ENCODE measurements at places on chromosomes 16 and 17.

DNA sequence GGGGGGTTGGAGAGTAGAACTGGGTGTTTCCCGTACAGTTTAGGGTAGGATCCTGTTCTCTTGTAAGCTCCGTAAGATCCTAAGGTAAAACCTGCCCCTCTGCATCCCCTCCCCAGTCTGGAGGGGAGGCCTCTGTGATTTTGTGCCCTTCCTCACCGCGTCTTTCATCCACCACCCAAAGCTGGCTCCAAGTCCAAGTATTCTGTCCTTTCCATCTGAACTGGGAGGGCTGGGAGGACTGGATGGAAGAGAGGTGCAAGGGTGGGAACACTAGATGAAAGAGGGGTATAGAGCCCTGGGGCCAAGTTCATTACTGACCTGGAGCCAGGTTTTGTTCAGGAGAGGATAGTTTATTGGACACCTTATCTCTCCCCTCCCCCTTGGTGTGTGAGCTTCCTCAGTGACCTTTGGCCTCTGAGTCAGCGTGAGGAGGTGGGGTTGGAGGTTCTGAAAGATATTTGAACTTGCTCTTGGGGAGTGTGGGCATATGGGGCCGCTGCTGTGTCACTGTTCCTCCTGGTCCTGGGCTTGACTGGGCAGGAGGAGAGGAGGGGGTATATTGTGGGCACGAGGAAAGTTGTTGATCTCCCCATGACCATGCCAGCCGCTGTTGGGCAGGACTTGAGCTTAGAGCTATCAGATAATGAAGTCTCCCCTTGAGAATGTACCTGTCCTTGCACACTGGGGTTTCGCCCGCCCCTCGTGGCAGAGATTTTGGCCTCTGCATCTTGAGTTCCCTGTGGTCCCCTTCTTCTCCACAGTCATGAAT lies 1.6 kb downstream of the LASP1 start:
- DNase-seq, result peak; percentile 87

- no peak for DNase-seq
These were observed 87.1 kb downstream of the AIPL1 start for GRCh38 chr17:6347776-6348175.

DNA sequence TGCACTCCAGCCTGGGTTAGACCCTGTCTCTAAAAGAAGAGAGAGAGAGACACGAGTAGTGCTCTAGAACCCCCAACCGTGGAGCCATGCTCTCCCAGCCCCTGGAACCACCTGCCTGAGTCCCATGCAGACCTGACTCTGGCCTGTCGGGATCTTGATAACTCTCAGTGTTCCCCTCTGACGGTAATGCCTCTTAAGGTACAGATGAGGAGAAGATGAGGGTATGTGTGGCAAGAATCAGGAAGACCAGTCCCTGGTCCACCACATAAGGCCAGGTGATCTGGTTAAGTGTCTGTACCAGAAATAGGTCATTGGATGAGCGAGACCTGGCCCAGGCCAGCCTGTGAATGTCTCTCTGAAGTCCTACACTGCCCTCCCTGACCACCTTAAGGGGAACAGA lies 18.4 kb downstream of the OSBPL7 start:
- DNase-seq, result no peak

- no peak for DNase-seq
These were observed 603 bp upstream of the MRTFB start for GRCh38 chr16:14070555-14070876.

- no peak for DNase-seq
These were observed 714 bp downstream of the ACSF3 start for GRCh38 chr16:89094252-89094879.

GRCh38 chr16:53220585-53220984 lies 165.8 kb downstream of the CHD9 start:
- DNase-seq, result no peak

DNA sequence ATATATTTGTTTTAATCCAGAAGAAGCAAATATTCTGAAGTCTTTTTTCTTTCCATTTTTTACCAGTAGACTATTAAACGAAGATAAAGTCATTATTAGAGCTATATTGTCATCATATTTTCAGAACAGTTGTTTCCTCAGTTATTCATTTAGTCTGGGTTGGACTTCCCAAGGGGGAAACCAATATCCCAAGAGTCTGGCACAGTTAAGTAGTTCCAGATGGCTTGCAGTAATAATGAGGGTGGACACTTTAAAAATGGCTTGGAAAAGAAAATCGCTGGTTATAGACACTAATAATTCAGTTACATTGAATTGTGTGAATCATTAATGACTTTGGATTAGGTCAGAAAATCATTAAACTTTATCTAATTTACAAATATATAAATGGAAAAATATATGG lies 3.9 kb downstream of the PPM1E start:
- no peak for DNase-seq

DNA sequence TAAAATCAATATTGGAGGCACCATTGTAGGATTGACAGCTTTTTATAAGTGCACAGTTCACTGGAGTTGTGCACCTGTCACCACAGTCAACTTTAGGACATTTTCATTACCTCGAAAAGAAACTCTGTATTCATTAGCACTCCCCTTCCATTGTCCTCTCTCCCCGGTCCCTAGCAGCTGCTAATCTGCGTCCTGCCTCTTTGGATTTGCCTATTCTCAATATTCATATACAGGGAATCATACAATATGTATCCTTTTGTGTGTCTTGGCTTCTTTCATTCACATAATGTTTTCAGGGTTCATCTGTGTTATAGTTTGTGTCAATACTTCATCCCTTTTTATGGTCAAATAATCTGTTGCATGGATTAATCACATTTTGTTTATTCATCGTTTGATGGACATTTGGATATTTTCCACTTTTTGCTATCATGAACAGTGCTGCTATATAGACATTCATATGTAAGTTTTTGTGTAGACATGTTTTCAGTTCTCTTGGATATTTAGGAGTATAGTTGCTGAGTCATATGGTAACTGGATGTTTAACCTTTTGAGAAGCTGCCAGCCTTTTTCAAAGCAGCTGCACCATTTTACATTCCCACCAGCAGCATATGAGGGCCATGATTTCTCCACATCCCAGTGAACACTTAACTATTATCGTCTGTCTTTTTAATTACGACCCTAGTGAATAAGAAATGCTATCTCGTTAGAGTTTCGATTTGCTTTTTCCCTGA lies 9.8 kb downstream of the DNAJA3 start:
- no peak for DNase-seq

- DNase-seq, result no peak
These were observed 9.8 kb downstream of the CLN3 start for GRCh38 chr16:28482026-28482425.

GRCh38 chr17:45687594-45687993 lies 96.5 kb upstream of the CRHR1 start:
- no peak for DNase-seq

- DNase-seq, result no peak
These were observed 3.7 kb upstream of the ZDHHC1 start for GRCh38 chr16:67419931-67420330.

- DNase-seq, result no peak
These were observed 5.4 kb downstream of the TPSD1 start for GRCh38 chr16:1261131-1261892.

DNA sequence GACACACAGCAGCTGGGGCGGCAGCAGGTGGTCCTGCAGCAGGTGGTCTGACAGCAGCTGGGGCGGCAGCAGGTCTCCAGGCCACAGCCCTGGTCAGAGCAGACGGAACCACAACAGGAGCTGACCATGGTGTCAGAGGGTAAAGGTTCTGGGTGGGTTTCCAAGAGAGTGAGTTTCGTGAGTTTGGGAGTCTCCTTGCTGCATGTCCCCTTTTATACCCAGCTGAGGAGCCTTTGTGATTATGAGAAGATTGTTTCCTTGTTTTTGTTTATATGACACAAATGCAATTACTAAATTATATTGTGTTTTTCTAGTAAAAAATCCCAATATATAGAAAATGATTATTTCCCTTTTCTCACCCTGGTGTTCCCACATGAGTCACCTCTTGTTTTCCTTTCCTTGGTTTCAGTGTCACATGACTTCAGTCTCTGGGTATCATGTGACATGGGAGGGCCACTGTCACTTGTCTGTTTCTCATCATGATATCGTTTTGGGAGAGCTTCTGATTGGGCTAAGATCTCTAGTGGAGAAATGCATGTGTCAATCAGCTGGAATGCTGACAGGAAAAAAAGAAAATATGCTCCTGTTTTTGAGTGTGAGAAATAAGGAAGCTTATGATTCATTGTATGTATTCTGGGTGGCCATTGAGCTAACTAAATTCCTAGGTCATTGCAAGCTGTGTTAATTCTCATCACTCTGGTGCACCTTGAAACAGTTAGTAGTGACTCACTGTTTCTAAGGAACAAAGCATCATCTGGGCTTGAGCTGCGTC lies at the start of gene KRTAP4-6:
TSS of gene KRTAP4-6 (minus strand) at position 185 of the 772 bp plus-strand sequence. CDS start at position 128, 57 bp downstream.
- DNase-seq, result no peak

- DNase-seq, result no peak
These were observed 98.5 kb downstream of the METRNL start for GRCh38 chr17:83177611-83178532.

- DNase-seq, result no peak
These were observed 41.1 kb upstream of the FAAP100 start for GRCh38 chr17:81593105-81593871.

DNA sequence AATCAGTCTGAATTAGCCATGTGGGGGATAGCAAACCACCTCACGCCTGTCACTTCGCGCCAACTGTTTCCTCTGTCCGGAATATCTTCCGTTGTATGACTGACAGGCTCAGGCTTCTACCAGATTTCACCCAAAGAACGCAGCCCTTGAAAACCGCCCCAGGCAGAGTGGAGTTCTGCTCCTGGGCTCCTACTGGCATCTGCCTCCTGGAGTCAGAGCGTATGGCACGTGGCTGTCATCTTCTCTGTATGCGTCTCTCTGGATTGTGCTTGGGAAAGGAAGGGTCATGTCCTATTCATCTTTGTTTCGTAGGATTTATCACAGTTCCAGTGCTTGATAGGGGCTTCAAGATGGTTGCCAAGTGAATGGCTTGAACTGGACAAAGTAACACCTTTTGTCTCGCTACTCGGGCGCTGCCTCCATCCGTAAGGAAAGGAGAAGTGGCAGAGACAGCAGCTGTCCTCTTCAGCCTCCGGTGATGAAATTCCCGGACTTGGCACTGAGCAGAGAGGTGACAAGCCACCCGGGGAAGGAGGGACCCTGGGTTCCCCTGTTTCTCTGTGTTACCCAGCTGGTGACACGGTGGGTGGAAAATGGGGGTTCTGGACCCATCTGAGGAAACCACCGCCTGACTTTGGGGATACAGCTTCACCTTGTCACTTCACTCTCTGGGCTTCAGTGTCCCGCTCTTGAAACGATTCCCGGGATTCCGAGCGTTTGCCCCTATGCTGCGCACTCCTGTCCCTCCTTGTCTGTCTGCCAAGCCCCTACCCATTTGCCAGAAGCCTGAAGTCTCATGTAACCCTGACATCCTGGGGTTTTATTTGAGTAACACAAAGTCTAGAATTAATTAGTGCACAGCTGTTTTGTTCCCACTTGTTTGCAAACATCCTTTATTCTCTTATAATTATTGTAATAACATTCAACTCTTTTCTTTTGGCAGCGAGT lies 13.9 kb downstream of the KIAA0513 start:
- DNase-seq, result no peak

DNA sequence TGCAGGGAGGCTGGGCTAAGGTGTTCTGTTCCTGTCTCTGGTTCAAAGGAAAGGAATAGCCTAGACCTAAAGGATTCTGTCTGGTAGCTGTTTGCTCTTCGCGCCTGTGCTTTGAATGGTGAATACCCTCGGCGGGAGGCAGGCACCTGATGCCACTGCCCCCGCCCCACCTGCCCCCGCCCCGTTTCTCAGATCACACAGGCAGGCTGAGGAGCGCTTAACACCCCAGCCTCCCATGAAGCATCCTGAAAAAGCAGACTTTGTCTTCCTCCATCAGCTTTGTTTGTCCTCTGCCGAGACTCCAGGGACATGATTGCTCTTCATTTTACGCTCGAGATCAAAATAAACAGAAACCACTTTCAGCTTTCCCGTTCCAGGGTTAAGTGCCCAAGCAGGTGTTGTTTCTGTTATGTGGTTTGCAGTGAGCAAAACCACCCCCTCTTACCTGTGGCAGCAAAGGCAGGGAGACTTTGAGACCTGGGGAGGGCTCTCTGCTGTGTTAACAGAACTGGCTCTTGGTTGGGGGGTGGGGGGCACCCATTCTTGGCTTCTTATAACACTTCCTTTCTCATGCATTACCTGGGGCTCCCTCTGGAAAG lies 452.1 kb downstream of the WWOX start:
- DNase-seq, result no peak

- DNase-seq, result peak; percentile 63
These were observed 74.7 kb upstream of the NKD1 start for GRCh38 chr16:50473356-50473945.

DNA sequence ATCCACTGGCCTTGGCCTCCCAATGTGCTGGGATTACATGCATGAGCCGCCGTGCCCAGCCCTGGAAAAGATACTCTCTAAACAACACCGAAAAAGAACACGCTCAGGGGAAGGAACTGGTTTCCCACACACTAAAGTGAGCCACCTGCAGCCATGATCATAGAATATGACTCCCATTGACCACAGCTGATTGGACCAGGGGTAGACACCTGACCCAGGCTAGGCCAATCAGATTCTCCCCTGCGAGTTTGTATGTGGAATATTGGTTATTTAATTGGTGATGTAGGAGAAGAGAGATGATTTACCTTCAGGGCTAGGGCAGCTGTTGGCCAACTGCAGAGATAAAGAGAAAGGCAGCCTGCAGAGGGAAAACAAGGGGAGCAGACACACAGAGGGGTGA lies 9.0 kb upstream of the GGA2 start:
- DNase-seq, result no peak

DNA sequence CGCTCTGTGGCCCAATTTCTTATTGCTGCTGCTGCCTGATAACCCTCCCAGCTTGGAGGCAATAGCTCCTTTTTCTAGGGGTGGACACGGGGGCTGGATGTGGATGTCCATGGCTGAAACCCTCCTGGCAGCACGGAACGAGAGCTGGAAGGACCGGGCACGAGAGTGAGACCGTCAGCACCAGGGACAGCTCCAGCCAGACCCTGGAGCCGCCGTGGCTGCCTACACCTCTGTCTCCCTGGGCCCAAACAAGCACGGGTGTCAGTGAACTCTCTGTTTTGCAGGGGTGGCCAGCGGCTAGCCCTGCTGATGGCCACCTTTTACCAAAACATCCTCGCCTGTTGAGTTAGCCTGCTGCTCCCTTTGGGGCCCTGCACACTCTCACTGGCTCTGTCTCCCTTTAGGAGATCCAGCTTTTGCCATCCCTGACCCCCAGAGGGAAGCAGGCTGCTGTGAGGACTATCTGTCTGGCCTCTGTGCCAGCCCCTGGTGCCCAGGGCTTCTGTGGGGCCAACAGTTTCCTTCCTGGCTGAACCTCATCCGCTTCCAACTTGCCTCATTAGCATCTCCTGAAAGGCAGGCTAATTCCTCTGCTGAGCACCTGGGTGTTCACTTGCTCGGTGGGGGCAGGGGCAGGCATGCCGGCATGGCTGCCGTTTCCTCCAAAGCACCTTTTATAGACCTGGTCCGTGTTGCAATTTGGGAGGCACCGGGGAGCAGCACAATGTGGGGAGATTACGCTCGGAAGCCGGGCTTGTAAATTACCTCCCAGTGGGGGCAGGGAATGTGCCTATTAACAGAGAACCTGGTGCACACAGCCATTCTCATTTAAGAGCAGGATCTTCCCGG lies 118.1 kb downstream of the ENGASE start:
- DNase-seq, result peak; percentile 24

DNA sequence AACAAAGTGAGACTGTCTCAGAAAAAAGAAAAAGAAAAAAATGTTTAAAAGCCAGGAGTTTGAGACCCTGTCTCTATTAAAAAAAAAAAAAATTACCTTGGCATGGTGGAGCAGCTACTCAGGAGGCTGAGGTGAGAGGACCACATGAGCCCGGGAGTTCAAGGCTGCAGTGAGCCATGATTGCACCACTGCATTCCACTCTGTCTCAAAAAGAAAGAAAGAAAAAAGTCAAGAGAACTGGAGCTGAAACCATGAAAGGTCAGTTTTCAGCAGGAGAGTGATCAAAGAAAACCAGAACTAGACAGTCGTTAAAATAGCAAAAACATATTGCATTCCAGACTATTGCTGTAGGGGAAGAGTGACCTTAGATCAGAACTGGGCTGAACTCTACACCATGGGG lies 8.8 kb downstream of the QPRT start:
- no peak for DNase-seq
